Activated CD4-positive, alpha-beta memory T cell treated with anti-CD3 and anti-CD28 coated beads for 36 hours (primary cell): ENCODE measurements at places on chromosomes 11 and 22. TPM values are rescaled to one million over a fixed set of nuclear protein-coding genes. Genes with fewer than 3 reads are reported as not detected.

Gene MOV10L1
- not detected for total RNA-seq

- no peak for DNase-seq
Measured at GRCh38 chr11:26078231-26078821, 253.6 kb upstream of the ANO3 start.

Gene TBRG1
- total RNA-seq, result 34.5 TPM

DNA sequence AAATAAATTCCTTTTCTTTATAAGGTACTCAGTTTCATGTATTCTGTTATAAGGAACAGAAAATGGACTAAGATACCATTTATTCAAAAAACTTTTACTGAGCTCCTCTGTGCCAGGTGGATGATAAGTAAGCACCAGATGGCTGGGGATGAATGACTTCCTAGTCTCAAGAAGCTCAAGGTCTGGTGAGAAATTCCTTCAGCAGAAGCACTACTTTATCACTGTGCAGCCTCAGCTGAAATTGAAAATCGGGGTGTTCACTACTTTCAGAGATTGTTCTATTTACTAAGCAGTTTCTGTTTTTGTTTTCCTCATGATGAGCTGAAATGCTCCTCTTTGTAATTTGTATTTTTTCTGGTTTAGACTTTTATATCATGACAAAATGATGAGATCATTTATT, 7.8 kb downstream of the LDHAL6A start:
- no peak for DNase-seq

DNA sequence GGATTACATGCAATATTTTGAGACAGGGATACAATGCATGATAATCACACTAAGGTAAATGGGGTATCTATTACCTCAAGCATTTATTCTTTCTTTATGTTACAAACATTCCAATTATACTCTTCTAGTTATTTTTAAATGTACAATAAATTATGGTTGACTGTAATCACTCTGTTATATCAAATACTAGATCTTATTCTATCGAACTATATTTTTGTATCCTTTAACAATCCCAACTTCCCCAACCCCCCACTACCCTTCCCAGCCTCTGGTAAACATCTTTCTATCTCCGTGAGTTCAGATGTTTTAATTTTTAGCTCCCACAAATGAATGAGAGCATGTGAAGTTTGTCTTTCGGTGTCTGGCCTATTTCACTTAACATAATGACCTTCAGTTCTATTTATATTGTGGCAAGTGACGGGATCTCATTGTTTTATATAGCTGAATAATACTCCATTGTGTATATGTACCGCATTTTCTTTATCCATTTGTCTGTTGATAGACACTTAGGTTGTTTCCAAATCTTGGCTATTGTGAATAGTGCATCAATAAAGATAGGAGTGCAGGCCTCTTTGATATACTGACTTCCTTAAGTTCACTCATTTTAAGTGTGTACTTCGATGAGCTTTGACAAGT, 40.5 kb downstream of the ARHGEF12 start:
- no peak for DNase-seq

GRCh38 chr11:8333811-8334401, 70.2 kb upstream of the LMO1 start:
- no peak for DNase-seq

GRCh38 chr22:30317778-30318177, 9.0 kb downstream of the TBC1D10A start:
- DNase-seq, result no peak

GRCh38 chr11:120579611-120580031, 68.1 kb downstream of the GRIK4 start:
- DNase-seq, result no peak

Gene NCAM1
- total RNA-seq, result not detected

DNA sequence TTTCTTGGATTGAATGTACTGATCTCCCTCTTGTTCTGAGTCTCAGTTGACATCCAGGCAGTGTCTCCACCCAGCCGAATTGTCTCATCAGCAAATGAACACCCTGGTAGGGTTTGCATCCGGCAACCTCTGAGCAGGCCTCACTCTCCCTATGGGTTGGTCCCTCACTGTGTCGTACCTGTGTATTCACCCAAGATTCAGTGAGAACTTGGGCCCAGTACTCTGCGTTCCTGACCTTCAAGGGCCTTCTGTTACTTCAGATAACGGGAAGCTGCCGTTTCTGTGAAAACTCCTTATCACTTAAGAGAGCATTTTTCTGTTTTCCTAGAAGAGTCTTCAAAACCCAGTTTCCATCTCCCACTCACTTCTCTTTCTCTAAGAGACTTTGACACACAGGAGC, 915.6 kb downstream of the TBC1D22A start:
- no peak for DNase-seq

DNA sequence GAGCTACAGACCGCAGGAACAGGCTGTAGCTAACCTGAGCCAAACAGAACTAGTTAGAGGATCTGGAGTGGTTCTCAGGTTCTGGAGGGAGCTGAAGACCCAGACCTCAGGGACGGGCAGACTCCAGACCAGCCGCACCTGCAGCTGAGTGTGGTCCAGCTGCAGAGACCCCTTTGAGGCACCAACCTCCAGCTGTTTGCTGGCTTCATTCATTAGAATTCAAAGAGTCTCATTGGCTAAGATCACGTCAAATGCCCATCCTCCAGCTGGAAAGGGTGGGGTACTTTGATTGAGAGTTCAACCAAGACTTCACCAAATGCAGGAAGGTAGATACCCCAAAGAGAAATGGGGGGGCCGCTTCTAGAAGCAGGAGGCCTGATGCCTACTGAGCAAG, 13.4 kb upstream of the IL2RB start:
- no peak for DNase-seq

DNA sequence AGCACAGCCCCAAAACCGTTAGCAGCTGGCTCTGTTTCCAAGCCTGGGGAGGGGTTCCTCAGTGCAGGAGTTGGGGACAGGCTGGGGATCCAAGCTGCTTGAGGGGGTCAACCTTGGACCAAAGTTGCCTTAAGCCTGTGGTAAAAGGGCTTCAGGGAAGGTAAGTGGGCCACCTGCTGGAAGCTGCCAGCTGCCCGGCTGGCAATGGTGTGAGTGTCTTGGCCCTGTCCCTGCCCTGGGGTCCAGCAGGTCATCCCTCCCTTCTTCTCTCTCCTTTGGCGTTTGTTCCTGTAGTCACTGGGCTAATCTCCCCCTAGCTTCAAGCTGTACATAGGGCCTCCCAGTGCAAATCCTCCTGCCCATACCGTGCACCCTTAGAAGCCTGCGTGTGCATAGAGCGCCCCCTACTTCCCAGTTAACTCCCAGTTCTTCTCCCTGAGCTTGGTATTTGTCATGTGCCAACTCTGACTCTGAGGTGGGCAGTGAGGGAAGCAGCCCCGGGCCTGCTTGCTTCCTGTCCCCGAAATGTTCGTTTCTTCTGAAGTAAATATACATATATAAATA, 4.4 kb downstream of the TMEM258 start:
- DNase-seq, result peak; percentile 23

Gene C11orf86
- total RNA-seq, result not detected

DNA sequence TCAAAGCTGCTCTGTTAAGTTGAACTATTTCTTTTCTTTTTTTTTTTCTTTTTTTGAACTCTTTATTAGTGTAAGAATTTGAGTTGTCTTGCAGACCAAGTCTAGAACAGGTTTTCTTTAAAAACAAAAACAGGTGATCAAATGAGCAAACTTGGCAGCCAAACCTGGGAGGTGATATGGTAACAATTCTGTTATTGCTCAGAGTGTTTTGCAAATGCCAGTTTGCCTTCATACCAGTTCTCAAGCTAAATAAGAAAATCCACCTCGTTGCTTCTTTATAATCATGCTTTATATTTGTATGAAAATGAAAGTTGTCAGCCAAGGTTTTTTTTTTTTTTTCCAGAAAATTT, 76.9 kb downstream of the DEPDC5 start:
- peak; percentile 12 for DNase-seq

DNA sequence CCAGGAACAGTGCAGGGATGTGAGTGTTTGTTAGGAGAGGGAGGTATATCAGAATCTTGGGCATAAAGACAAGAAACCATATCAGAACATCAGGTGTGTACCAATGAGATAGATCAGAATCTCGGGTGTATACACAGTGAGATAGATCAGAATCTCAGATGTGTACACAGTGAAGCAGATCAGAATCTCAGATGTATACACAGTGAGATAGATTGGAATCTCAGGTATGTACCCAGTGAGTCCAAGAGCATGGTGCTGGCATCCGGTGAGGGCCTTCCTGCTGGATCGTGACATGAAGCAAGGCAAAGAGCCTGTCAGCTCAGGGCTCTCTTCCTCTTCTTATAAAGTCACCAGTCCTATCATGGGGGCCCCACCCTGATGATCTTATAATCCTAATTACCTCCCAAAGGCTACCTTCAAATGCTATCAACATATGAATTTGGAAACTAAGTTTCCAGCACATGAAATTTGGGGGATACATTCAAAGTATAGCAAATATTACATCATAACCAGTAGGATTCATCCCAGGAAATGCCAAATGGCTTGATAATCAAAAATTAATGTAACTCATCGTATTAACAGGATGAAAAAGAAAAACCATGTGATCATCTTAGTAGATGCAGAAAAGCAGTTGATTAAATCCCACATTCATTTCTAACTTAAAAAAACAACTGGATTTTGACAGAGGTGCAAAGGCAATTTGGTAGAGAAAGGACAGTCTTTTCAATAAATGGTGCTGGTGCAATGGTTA, 28.6 kb downstream of the PPARA start:
- DNase-seq, result no peak

DNA sequence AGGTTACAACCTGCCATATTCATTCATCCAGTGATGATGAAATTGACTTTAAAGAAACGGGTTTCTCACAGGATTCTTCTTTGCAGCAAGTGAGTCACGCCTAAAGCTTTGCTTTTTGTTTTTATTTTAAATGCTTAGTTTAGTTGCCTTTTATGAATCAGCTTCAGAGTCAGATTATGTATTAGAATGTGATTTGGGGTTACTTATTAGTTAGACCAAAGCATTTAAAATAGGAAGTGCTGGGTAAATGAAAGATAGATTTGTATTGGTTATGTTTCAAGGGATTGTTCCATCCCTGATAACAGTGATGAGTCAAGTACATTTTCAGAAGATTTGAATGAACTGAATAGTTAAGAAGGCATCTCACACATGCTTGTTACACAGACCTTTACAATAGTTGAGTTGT, 101.3 kb upstream of the GAL start:
- no peak for DNase-seq

GRCh38 chr22:37167176-37167980, 17.7 kb upstream of the IL2RB start:
- DNase-seq, result no peak

Gene MEI1
- total RNA-seq, result 52.3 TPM

Gene SLC17A6
- total RNA-seq, result not detected

Gene NRIP3
- total RNA-seq, result 2.9 TPM

Gene TRIM6
- total RNA-seq, result 0.74 TPM

- DNase-seq, result peak; percentile 37
Measured at GRCh38 chr11:75339685-75340409, 11.6 kb downstream of the ARRB1 start.

- DNase-seq, result peak; percentile 28
Measured at GRCh38 chr11:1559111-1559951, 12.7 kb downstream of the DUSP8 start.

Gene TMEM179B
- total RNA-seq, result 25.5 TPM

Gene GP1BB
- not detected for total RNA-seq

GRCh38 chr11:64850979-64851567, 6.6 kb upstream of the CDC42BPG start:
- peak; percentile 82 for DNase-seq

- DNase-seq, result no peak
Measured at GRCh38 chr11:77442394-77443053, 31.4 kb downstream of the PAK1 start.

Gene EXT2
- total RNA-seq, result 27.0 TPM

GRCh38 chr22:47165338-47166032, 403.0 kb downstream of the TBC1D22A start:
- DNase-seq, result no peak

GRCh38 chr11:9615031-9615451, 41.6 kb downstream of the WEE1 start:
- DNase-seq, result peak; percentile 32

- no peak for DNase-seq
Measured at GRCh38 chr11:70532066-70532440, 133.7 kb downstream of the CTTN start.
